ENCODE measurements at places on chromosomes 6 and 20.

DNA sequence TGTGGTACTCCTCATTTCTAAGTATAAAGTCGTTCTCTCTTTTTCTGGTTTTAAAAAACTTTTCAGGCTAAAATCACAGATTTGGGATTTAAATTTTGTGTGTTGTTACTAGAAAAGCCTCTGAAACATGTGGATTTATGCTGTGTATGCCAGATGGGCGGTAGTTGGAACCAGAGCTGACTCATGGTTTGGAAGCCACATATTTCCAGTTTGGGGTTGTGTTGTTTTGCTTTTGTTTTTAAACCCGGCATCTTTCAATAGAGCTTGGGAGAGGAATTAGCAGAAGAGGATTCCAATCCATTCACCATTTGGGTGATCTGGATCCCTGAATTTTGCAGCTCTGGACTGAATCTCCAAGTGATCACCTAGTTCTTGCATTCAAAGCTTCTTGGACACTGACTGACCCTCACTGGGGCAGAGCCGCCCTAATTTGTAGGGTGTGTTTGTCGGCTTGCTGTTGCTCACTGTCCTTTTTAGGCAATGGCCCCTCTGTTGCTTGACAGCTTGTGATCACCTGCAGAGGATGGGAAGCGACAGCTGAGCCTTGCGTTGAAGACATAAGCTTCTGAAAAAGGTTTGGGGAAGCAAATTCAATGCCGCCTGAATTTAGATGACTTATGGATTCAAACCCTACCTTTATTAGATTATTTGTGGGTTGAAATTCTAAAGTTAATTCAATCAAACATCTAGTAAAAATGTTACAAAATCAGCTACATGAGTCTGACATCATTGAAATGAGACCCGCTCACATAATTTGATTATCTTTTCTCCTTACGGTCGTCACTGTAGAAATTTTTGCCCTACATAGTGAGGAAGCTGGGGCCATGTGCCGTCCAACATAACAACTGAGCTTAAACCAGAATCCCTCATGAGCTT is 79.9 kb upstream of the CD83 start:
- DNase-seq, result no peak

GRCh38 chr6:132931313-132931712 is 116.9 kb downstream of the RPS12 start:
- no peak for DNase-seq

- no peak for DNase-seq
Observed at GRCh38 chr6:31860349-31860748, 2.3 kb downstream of the NEU1 start.

GRCh38 chr6:163687075-163687474 is 272.6 kb downstream of the QKI start:
- DNase-seq, result no peak

- DNase-seq, result no peak
Observed at GRCh38 chr6:119034827-119035458, 43.5 kb downstream of the FAM184A start.

- no peak for DNase-seq
Observed at GRCh38 chr6:104324301-104324700, 535.4 kb downstream of the HACE1 start.

DNA sequence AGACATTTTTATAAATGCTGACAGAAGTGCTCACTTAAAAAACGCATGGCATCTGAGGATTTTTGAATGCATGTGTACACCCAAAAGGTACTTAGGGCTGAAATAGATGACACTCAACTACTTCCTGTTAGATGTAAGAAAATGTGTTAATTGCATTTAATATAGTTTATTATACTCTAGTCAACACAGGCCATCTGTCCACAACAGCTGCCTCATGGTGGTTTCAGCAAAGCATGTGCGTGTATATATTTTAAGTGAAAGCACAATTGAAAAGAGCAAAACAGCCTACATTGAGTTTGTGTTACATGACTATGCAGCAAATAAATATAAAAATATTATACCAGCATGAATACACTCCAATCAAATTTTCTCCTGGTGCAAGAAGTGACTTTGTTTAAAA is 1233.0 kb upstream of the EYS start:
- no peak for DNase-seq

DNA sequence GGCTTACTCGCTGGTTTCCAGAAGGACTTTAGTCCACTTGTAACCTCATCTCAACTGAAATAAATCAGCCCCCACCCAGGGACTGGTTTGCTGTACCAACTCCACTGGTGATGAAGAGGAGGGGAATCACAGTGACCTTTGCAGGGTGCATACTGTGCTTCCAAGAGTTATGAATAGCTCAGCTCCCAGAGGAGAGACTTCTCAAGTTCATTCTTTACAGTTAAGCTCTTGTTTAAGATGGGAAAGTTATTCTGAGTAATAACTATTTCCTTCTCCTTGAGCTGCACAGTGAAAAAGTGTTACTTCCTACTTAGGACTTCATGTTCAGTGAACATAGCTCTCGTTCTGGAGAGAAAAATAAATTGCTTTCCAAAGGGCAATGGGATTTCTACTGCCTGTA is 166.5 kb upstream of the ECI2 start:
- DNase-seq, result no peak

DNA sequence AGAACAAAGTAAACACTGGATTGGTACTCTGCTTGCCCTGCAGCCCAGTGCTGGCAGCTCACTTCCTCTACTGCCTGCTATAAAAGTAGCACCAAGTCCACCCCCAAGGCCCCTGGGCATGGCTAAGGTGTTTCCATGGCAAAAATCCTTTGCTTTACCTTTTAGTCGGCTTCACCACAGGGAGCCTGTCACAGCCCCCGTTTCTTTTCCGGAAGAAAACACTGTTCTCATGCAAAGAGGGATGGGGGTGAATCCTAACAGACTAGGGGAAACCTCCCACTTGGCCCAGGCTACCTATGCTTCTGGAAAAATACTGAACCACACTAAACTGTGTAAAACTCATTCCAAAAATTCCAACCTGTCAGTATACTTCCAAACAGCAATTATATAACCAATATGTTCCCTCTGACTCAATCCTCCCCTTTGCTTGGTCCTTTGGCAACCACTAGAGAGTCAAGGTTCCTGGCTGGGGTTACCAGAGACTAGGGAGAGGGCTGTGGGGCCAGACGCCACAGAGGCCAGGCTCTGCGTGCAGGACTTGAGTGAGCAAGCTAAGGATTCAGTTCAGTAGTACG is 16.1 kb downstream of the PPIL1 start:
- no peak for DNase-seq

- DNase-seq, result no peak
Observed at GRCh38 chr20:3785240-3786125, 1.1 kb downstream of the CENPB start.

- DNase-seq, result no peak
Observed at GRCh38 chr6:158237656-158238055, 69.5 kb downstream of the GTF2H5 start.

GRCh38 chr6:11535801-11536230 is 1.7 kb upstream of the TMEM170B start:
- no peak for DNase-seq

DNA sequence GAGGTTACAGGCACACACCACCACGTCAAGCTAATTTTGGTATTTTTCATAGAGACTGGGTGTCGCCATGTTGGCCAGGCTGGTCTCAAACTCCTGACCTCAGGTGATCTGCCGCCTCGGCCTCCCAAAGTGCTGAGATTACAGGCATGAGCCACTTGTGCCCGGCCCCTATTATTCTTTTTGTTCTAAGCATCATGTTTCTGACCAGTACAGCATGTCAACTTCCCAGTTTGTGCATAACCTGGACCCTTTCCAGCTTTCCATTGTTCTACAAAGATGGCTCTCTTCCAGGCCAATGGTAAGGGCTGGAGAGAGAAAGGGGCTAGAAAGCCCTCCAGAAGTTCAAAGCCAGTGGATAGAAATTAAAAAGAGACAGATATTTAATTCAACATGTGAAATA is 91.3 kb upstream of the TNFAIP3 start:
- no peak for DNase-seq

GRCh38 chr20:16528078-16528477 is 45.2 kb downstream of the KIF16B start:
- DNase-seq, result no peak

- no peak for DNase-seq
Observed at GRCh38 chr6:153135681-153136080, 4.6 kb upstream of the RGS17 start.

DNA sequence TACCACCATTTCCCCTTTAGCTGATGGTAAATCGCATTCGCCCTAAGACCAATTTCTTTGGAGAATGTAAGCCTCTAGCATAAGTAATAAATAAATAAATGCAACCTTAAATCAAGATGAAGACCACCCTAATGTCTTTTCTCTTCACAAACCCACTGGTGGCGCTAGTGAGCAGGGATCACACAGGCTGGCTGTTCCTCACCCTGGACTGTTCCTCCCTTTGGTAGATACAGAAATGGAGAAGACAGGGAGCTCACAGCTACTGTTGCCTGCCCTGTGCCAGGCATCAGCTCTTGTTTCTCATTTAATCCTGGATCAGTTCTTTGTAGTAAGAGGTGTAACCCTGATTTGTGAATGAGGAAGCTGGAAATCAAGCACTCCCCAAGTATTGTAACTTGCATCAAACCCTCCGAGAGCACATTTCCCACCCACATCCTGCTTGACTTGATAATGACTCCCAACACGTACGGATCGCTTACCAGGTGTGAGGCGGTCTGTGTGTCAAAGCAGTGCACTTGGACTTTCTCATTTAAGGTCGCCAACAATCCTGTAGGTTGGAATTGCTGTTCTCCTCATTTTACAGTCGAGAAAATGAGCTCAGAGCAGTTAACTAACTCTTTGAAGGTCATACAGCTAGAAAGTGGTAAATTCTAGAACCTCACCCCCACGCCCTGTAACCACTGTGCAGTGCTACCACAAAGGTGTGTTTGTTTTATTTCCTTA is 236.1 kb downstream of the TSHZ2 start:
- peak; percentile 4 for DNase-seq

DNA sequence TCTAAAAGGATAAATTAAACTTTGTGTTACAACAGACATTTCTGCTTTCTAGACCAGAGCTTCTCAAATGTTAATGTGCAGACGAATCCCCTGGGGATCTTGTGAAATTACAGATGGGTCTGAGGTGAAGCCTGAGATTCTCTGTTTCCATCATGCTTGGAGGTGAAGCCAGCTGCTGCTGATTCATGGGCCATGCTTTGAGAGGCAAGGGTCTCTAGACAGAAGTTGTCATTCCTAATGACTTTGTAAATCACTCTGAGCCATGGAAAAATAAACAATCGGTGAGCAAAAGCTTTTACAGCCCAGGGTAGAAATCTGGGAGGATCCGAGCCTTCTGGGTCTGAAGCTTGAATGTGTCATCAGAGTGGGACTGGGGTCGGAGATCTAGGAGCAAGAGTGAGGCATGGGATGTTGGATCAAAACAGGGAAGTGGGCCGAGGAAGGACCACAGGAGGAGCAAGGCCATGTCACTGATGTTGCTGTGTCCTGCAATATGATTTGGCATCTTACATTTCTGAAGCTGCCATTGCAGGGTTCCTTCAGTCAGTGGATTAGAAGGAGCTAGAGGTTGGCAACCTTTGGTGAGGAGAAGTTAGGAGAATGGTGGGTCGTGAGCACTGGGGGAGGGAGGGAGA is 77.3 kb downstream of the TRMT11 start:
- DNase-seq, result no peak

- no peak for DNase-seq
Observed at GRCh38 chr6:35977308-35977707, 47.1 kb downstream of the SLC26A8 start.

- no peak for DNase-seq
Observed at GRCh38 chr6:43070028-43070632, 6.0 kb upstream of the PTK7 start.

GRCh38 chr20:9019833-9020232 is 49.1 kb upstream of the PLCB4 start:
- no peak for DNase-seq

DNA sequence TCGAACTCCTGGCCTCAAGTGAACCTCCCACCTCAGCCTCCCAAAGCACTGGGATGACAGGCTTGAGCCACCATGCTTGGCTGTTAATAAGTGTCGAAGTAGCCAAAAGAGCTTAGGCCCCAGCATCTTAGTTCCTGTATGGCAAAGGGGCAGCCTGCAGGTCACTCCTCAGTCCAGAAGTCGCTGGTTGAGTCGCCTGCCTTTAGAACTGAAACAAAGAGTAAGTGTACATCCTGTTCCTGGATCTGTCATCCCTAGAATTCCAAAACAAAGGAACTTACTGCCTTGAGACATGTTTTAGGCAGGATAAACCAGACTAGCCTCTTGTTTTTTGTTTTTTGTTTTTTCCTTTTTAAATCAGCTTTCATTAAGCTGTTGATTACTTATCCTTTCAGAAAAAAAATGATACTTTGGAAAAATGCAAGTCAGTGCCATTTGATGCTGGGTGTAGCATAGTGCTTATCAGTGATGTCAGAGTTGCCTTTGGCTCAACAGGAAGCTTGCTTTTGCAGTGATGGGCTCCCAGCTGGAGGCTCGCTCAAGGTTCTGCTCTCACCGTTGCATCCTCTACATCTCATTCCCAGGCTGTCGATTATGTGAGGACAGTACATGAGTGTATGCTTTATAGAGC is 9.0 kb downstream of the ACTR5 start:
- no peak for DNase-seq

GRCh38 chr6:23330632-23331031 is 761.3 kb downstream of the HDGFL1 start:
- DNase-seq, result no peak

DNA sequence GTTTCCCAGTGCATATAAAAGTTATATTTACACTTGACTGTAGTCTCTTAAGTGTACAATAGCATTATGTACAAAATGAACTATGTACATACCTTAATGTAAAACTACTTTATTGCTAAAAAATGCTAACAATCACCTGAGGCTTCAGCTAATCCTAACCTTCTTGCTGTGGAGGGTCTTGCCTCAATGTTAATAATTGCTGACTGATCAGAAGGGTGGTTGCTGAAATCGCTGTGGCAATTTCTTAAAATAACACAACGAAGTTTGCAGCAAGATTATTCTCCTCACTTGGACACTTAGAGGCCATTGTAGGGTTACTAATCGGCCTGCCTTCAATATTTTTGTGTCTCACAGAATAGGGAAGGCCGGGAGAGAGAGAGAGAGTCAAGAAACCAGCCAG is 24.7 kb upstream of the MICB start:
- no peak for DNase-seq

DNA sequence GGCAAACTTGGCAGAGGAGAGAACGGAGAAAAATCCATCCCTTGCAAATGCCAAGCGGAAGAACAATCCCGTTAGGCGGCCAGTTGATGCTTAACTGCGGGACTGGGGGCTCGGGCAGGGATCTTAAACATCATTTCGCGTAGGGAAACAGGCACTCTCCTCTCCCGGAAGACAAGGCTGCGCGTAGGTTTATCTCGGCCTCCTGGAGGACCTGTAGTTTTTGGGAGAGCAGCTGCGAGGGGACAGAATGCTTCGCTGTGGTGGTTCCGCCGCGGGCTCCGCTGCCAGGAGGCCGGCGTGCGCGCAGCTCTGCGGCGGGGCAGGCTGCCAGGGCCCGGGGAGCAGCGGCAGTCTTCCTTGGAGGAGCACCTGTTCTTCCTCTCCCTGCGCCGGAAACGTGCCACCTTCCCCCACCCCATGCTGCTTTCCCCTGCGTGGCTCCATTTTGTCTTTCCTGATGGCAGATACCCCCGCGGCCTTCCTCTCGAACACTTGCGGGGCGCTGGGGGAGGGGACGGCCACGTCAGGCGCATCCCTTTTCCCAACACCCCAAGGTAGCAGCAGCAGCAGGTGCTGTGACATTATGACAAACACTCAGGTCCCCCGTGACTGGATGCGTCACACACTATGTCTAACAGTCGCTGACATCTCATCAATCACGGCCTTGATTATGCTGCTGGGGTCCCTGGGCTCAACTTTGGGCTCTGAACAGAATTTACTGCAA is 230.7 kb upstream of the BTBD3 start:
- no peak for DNase-seq
